ENCODE measurements at places on chromosomes 3 and 15. TPM values are rescaled to one million over a fixed set of nuclear protein-coding genes. Genes with fewer than 3 reads are reported as not detected.
A peak's percentile ranks its signal among the peaks of the same experiment; 100 is the strongest.

The CYP19A1 gene
- not detected for total RNA-seq

DNA sequence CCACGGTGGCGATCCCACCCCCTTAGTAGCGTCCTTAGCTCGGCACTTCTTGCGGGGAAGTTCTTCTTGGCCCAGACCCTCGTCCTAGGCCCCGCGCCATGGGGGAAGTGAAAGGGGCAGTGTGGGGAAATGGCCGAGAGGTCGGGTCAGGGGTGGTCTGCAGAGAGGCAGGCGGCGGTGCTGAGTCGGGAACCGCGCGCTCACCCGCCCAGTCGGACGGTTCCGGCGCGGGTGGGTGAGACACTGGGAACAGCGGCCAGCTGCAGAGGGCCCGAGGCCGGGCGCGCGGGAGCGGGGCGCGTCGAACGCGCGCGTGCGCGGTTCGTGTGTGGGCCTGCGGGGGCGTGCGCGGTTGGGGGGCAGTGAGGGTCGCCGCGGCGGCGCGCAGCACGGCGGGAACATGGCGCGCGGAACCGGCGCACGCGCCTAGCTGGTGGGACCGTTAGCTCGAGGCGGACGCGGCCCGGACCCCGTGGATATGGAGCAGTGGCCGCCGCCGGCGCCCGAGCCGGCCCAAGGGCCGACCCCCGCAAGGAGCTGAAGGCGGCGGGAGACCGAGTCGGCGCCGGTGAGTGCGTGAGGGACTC, 246.9 kb downstream of the GOLGA6L6 start:
- DNase-seq: peak; percentile 100

- DNase-seq: no peak
Measured at GRCh38 chr3:194906229-194906629, 220.5 kb downstream of the FAM43A start.

The SAMD7 gene
- total RNA-seq: not detected

The ANXA2 gene
- total RNA-seq: 2,779 TPM

The CCDC54 gene
- not detected for total RNA-seq
